ENCODE measurements at places on chromosomes 1 and 21.

- no peak for DNase-seq
These were observed 149.2 kb downstream of the ACTL8 start for GRCh38 chr1:17904290-17904689.

- no peak for DNase-seq
These were observed 38.7 kb downstream of the CHAF1B start for GRCh38 chr21:36423771-36424433.

DNA sequence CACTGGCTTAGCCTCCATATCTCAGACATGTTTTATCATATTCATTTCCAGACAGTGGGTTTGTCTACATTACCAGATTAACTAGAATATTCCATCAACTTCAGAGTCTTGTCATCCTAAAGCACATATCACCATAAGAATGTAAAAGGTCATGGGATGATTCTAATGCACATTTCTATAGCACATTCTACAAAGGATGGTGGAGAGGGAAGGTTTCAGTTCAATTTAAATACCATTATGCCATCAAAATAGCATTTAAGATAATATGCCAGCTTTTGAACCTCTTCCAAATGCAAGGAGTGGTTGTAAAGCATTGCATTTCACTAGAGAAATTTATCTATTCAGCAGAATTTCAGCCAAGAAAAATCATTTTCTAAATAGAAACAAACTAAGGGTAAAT, 970.5 kb downstream of the TTLL7 start:
- DNase-seq, result no peak

DNA sequence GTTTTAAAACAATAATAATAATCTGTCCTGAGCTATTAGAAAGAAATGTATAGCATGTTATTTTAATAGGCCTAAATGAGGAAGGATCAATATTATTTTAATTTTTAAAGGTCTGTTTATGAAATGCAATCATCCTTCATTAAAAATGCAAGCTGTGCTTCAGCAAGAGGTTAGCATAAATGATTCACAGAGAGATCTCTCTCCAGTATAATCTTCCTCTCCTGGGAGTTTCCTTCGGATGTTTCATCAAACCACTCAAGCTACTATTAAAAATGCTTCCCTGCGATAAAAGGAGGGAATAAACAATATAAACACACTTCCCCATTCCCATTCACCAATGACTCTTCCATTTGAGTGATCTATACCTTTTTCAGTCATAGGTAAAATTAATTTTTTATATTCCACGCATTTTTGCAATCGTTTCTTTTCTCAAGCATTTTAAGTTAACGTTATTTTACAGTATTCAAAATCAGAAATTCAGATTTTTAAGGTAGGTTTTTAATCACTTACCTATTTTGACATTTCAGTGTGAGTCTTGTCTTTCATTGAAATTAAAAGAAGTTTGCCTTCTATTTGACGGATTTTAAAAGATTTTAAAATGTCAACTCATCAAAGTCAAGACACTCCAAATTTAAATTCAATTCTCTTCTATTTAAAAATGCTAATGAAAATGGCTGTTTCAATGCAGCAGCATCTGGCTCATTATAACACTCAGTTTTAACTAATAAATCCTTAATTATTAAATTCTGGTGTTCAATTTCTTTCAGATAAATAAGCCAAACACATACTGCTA, 64.3 kb downstream of the RERE start:
- DNase-seq, result no peak

DNA sequence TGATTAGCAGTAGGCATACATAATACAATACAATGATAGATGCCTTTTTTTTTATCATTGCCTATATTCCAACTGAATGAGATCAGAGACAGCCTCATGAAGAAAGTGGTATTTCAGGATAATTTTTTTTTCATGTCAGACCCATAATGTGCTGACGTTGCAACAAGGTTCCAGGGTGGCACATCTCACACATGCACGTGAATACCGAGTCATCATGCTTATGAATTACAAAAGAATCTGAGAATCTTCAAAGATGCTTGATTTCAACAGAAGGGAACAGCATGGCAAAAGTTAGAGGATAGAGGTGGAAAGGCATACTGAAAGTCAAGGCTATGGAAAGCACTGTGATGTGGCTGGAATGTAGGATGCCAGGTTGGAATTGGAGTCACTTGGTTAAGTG, 5.0 kb upstream of the RNF11 start:
- no peak for DNase-seq

DNA sequence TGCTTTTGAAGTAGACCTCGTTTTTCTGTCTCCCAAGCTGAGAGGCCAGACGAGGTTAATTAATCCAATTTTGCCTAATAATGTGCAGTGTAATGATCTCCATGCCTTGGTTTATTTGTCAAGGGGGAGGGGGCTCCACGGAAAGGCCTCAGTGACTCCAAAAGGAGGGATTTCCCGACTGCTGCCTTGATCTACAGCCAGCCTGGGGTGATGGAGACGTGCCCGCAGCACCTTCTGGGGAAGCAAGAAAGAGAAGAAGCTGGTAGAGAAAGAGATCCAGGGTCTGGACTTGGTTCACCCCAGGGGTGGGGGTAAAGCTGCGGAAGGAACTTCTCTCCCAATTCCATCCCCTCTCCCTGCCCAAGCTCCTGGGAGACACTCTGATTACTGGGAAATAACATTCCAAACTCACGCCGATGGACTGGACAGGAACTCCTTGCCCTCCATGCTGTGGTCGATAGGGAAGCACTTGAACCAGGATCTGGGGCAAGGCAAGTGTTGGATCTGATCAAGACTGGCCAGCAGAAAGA, 44.1 kb upstream of the SIM2 start:
- no peak for DNase-seq

GRCh38 chr1:203214871-203215270, 14.6 kb downstream of the CHIT1 start:
- DNase-seq, result no peak

DNA sequence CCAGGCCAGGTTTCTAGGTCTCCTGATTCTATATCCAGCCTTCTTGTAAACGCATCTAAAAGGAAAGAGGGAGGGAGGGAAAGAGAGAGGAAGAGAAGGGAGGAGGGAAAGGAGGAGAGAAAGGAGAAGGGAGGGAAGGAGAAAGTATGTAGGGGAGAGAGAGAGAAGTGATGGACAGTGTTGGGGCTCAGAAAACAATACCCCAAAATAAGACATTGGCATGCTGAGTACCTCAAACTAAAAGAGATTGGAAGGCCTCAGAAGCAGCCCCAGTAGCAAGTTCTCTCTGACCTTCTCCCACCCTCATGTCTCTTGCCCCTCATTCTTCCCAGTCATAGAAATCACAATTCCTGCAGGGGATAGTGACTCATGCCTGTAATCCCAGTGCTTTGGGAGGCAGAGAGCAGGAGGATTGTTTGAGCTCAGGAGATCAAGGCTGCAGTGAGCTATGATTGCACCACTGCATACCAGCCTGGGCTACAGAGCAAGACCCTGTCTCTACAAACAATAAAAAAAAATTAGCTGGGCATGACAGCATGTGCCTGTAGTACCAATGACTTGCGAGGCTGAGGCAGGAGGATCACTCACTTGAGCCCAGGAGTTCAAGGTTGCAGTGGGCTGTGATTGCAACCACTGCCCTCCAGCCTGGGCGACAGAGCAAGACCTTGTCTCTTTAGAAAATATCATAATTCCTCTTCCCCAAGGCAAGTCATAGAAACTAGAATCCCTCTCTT, 51.2 kb downstream of the DNTTIP2 start:
- no peak for DNase-seq

- DNase-seq, result no peak
These were observed 28.3 kb upstream of the TMEM51 start for GRCh38 chr1:15125101-15125745.

All from CD4-positive, alpha-beta T cell treated with Interferon alpha-2 for 1 hour (primary cell).